ENCODE measurements at places on chromosomes 6 and 20.

- peaks cover 12% of the 10 kb centered on the region for H3K36me3 ChIP-seq
- no peaks in the 10 kb centered on the region for H3K4me1 ChIP-seq
- H3K4me3 ChIP-seq, result no peak overlapping the region
- DNase-seq, result no peak
These were observed 50.1 kb downstream of the GRM4 start for GRCh38 chr6:34095741-34096140.

DNA sequence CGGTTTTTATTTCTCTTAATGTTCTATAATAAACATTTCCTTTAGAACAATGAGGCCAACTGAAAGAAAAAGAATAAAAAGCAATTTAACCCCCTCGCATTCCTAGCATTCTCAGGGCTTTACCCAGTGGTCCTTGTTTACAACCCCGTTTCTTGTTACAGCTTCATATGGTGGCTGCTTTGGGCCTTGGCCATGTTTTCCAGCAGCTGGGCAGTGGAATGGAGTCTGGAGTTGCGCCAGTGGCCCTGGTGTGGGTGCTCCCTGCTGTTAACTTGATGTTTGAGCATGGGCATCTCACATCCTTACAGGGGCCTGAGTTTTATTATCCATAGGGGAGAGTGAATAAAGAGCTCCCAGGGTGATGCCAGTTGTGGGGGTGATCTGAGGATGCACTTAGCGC, 18.8 kb downstream of the EFCAB8 start:
- no peak overlapping the region for H3K27ac ChIP-seq
- no peak overlapping the region for H3K4me3 ChIP-seq
- no peaks in the 10 kb centered on the region for H3K36me3 ChIP-seq

DNA sequence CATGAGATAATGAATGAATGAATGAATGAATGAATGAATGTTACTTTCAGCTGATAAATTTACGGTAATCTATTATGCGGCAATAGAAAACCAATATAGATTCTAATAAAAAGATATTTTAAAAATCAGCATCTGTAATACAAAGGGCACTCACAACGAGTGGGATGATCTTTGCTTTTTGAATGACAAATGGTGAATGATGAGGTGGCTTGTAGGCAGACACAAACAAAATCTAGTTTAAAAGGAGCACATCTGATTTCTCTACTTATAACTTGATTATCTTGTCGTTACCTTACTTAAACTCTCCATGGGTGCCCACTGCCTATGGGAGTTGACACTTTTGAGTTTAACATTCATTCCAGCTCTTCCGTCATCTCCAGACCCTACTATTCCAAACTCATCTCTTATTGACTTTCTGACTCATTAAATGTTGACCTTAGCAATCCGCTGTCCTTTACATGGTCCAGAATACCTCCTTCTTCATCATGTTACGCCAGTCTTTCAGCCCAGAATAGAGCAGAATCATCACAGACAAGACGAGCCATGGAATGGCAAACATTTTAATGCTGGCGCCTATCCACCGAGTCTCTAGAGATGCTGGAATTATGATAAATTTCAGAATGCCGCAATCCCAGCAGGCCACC, 41.3 kb downstream of the NHLRC1 start:
- H3K27me3 ChIP-seq, result no peaks in the 10 kb centered on the region
- no peaks in the 10 kb centered on the region for H3K4me1 ChIP-seq
- no peak overlapping the region for H3K4me3 ChIP-seq
- no peaks in the 10 kb centered on the region for H3K36me3 ChIP-seq
- no peak for DNase-seq

- no peak overlapping the region for H3K4me3 ChIP-seq
- no peaks in the 10 kb centered on the region for H3K4me1 ChIP-seq
- H3K27me3 ChIP-seq, result no peaks in the 10 kb centered on the region
- H3K36me3 ChIP-seq, result no peaks in the 10 kb centered on the region
- no peak overlapping the region for H3K27ac ChIP-seq
These were observed 37.8 kb upstream of the RNF144B start for GRCh38 chr6:18349386-18349785.

DNA sequence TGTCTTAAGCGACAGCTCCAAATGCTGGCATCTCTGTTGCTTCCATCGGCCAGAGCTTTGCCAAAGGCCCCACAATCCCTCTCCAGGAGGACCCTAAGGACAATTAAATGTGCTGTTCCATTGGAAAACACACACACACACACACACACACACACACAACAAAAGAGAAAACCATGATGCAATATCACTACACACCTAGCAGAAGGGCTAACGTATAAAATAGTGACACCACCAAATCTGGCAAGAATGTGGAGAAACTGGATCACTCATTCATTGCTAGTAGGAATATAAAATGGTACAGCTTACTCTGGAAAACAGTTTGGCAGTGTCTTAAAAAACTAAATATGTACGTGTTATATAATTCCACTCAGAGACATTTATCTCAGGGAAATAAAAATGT, 13.0 kb upstream of the TMEM14A start:
- DNase-seq, result no peak
- no peak overlapping the region for H3K27ac ChIP-seq
- no peaks in the 10 kb centered on the region for H3K36me3 ChIP-seq
- no peaks in the 10 kb centered on the region for H3K27me3 ChIP-seq
- no peaks in the 10 kb centered on the region for H3K4me1 ChIP-seq

GRCh38 chr20:36154700-36155628, at the start of gene EPB41L1:
EPB41L1 (plus strand) TSS chr20:36154740; CDS start chr20:36173778, 19,038 bp downstream.
- peak; percentile 54 for DNase-seq
- H3K4me3 ChIP-seq, result peak within 1 kb of the TSS; percentile 74
- H3K27me3 ChIP-seq, result no peaks in the 10 kb centered on the region
- peaks cover 6% of the 10 kb centered on the region for H3K36me3 ChIP-seq
- H3K27ac ChIP-seq, result peak within 1 kb of the TSS; percentile 85

- peaks cover 16% of the 10 kb centered on the region for H3K4me1 ChIP-seq
- H3K27ac ChIP-seq, result no peak overlapping the region
- H3K4me3 ChIP-seq, result no peak overlapping the region
- no peak for DNase-seq
These were observed 13.0 kb upstream of the SNHG17 start for GRCh38 chr20:38447931-38448675.

GRCh38 chr6:128558924-128559323, 38.5 kb upstream of the PTPRK start:
- no peak for DNase-seq
- H3K4me1 ChIP-seq, result no peaks in the 10 kb centered on the region
- H3K27me3 ChIP-seq, result no peaks in the 10 kb centered on the region
- H3K27ac ChIP-seq, result no peak overlapping the region
- H3K36me3 ChIP-seq, result no peaks in the 10 kb centered on the region
- no peak overlapping the region for H3K4me3 ChIP-seq

GRCh38 chr6:107730683-107731314, 93.3 kb downstream of the SCML4 start:
- H3K27me3 ChIP-seq, result no peaks in the 10 kb centered on the region
- peaks cover 3% of the 10 kb centered on the region for H3K4me1 ChIP-seq
- no peak overlapping the region for H3K4me3 ChIP-seq
- DNase-seq, result no peak

- peak overlapping the region; percentile 97 for H3K4me3 ChIP-seq
- H3K27ac ChIP-seq, result peak overlapping the region; percentile 96
- no peak for DNase-seq
- no peaks in the 10 kb centered on the region for H3K27me3 ChIP-seq
- H3K4me1 ChIP-seq, result peaks cover 36% of the 10 kb centered on the region
These were observed 954 bp upstream of the BLCAP start for GRCh38 chr20:37528446-37529213.

- no peaks in the 10 kb centered on the region for H3K4me1 ChIP-seq
- H3K27me3 ChIP-seq, result no peaks in the 10 kb centered on the region
- no peak for DNase-seq
These were observed 288.7 kb downstream of the KIF16B start for GRCh38 chr20:16284385-16285100.

DNA sequence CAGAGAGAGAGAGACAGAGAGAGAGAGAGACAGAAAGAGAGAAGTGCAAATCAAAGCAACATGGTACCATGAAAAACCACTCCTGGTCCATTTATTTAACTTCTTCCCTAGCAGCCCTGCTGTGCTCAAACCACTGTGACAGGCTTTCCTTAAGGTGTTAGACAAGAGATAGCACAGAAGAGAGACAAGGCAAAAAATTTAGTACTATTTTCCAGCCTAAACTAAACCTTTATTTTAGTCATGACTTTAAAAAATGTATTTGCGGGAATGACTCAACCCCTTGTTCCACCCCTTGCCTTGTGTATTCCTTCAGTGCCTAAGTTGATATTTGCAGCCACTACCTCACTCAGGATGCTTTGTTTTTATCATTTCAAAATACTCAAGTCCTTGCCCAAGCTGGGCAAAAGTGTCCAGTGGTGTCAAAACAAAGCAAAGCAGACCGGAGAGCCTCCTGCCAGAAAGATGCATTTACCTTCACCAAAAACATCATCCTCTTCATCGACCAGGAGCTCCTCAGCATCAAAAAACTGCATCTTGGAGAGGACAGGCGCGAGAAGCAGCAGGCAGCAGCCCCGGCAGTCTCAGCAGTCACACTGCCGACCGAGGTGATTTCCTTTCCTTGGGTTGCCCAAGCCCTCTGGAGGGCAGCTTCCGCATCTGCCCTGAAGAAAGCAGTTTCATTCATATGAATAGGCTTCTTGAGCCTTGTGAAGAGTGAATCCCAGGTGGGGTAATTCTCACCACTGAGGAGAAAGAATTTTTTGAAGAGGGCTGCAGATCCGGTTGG, at the start of gene RIPOR2:
Gene RIPOR2 (minus strand): TSS at position 595 of the 787 bp plus-strand sequence. CDS start 62 bp downstream, at position 533.
- no peak for DNase-seq
- H3K36me3 ChIP-seq, result no peaks in the 10 kb centered on the region
- H3K27ac ChIP-seq, result no peak within 1 kb of the TSS
- no peak within 1 kb of the TSS for H3K4me3 ChIP-seq
- peaks cover 3% of the 10 kb centered on the region for H3K27me3 ChIP-seq

GRCh38 chr6:31702405-31702818, 712 bp downstream of the ABHD16A start:
- peak overlapping the region; percentile 100 for H3K27ac ChIP-seq
- peaks cover 22% of the 10 kb centered on the region for H3K4me1 ChIP-seq
- H3K36me3 ChIP-seq, result peaks cover 23% of the 10 kb centered on the region
- no peak for DNase-seq
- H3K27me3 ChIP-seq, result no peaks in the 10 kb centered on the region

- H3K27ac ChIP-seq, result no peak overlapping the region
- H3K4me1 ChIP-seq, result no peaks in the 10 kb centered on the region
- H3K36me3 ChIP-seq, result no peaks in the 10 kb centered on the region
- no peak for DNase-seq
These were observed 693.0 kb downstream of the HTR1B start for GRCh38 chr6:76770281-76770680.

- no peak for DNase-seq
- no peaks in the 10 kb centered on the region for H3K27me3 ChIP-seq
- no peaks in the 10 kb centered on the region for H3K4me1 ChIP-seq
- no peak overlapping the region for H3K4me3 ChIP-seq
- no peak overlapping the region for H3K27ac ChIP-seq
These were observed 43.1 kb upstream of the JAG1 start for GRCh38 chr20:10716855-10717254.

DNA sequence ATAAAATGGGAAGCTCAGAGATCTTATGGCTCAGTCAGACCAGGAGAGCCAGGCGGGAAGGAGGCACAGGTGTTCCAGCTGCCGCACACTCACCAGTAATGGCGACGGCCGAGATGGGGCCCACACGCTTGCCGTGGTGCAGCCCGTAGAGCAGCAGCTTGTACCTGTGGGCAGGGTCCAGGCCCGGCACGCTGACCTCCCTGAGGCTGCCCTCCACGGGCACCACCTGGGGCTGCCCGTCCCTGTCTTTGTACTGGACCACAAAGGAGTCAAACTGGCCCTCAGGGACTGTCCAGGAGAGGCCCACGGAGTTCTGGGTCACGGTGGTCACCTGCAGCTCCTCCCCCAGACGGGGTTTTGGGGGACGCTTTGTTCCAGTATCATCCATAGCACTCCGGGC, 31.2 kb downstream of the CYP21A2 start:
- no peak overlapping the region for H3K27ac ChIP-seq
- no peak for DNase-seq
- no peaks in the 10 kb centered on the region for H3K27me3 ChIP-seq
- no peak overlapping the region for H3K4me3 ChIP-seq
- H3K4me1 ChIP-seq, result no peaks in the 10 kb centered on the region
- H3K36me3 ChIP-seq, result peaks cover 20% of the 10 kb centered on the region

- H3K27ac ChIP-seq, result no peak overlapping the region
- peaks cover 53% of the 10 kb centered on the region for H3K27me3 ChIP-seq
- H3K4me1 ChIP-seq, result peaks cover 7% of the 10 kb centered on the region
- DNase-seq, result no peak
- H3K36me3 ChIP-seq, result no peaks in the 10 kb centered on the region
These were observed 15.0 kb upstream of the TBX18 start for GRCh38 chr6:84779380-84779779.

GRCh38 chr20:5996765-5997164, 46.3 kb downstream of the MCM8 start:
- H3K36me3 ChIP-seq, result peaks cover 4% of the 10 kb centered on the region
- H3K4me1 ChIP-seq, result no peaks in the 10 kb centered on the region
- DNase-seq, result no peak
- no peaks in the 10 kb centered on the region for H3K27me3 ChIP-seq
- no peak overlapping the region for H3K27ac ChIP-seq

DNA sequence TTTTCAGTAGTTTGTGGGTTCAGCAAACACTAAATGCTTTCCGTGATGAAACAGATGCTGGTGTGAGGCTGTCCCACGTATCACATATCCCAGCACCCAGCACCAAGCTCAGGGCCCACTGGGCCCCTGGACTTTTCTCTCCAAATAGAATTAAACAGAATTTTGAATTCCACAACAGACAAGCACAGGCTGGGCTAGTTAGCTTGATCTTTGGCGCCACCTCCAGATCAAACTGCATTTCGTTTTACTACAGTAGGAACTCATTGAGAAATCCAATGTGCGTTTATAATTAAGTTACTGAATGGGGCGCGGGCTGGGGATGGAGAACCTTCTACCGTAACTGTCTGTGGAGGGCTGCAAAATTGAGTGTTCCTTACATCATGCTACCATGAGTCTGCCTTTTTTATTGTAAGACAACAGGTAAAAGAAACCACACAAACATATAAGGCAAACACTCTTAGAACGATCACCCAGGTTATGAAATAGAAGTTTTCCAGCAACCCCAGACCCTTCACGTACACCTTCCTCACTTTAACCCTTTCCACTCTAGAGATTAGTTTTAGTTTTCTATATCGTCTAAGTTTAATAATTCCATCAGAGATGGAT, 107.8 kb downstream of the ZFP64 start:
- H3K4me3 ChIP-seq, result no peak overlapping the region
- no peaks in the 10 kb centered on the region for H3K4me1 ChIP-seq

DNA sequence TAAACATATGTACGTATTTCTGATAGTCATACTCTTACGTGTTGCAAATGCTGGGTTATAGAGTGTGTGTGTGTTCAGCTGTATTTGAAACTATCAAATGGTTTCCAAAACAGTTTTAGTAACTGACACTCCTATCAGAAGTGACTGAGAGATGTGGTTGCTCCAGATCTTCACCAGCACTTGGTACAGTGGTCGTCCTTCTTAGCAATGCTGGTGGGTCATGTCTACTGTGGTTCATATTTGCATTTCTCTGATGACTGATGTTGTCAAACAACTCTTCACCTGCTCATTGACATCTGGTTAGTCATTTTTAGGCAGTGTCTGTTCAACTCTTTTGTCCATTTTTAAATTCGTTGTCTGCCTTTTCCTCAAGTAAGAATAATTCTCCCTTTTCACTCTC, 259.3 kb downstream of the KIF16B start:
- H3K27ac ChIP-seq, result no peak overlapping the region
- H3K4me3 ChIP-seq, result no peak overlapping the region
- no peaks in the 10 kb centered on the region for H3K27me3 ChIP-seq
- no peaks in the 10 kb centered on the region for H3K36me3 ChIP-seq
- DNase-seq, result no peak
- H3K4me1 ChIP-seq, result no peaks in the 10 kb centered on the region

GRCh38 chr6:167306401-167306998, 15.4 kb downstream of the UNC93A start:
- no peaks in the 10 kb centered on the region for H3K36me3 ChIP-seq
- peaks cover 10% of the 10 kb centered on the region for H3K4me1 ChIP-seq
- no peak overlapping the region for H3K27ac ChIP-seq
- no peak for DNase-seq
- H3K4me3 ChIP-seq, result no peak overlapping the region
- no peaks in the 10 kb centered on the region for H3K27me3 ChIP-seq

All from spinal cord (tissue), 10 donors.